GM06990 (cell line): ENCODE measurements at places on chromosomes 5 and 9.

GRCh38 chr5:135242021-135242865 lies 156.8 kb downstream of the MACROH2A1 start:
- no peak for DNase-seq

GRCh38 chr9:137552022-137552768 lies 516 bp downstream of the MRPL41 start:
- no peak for DNase-seq

DNA sequence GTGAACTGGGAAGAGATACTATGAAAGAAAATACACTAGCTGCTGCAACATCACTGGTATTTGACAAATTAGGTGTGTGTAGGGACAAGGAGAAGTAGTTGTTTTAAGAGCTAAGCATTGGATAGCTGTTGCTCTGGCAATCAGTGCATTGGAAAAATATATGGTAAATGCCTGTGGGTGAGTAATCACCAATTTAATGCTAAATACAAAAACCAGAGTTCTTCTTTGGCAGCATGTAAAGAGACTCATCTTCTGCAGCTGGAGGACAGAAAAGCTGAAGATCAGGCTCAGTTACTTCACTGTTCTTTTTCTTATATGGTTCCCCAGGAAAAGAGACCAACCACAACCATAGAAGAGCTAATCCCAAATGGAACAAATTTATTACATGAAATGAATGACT lies 201.8 kb upstream of the MPDZ start:
- no peak for DNase-seq

- no peak for DNase-seq
Measured at GRCh38 chr5:132226516-132227234, 978 bp downstream of the P4HA2 start.

DNA sequence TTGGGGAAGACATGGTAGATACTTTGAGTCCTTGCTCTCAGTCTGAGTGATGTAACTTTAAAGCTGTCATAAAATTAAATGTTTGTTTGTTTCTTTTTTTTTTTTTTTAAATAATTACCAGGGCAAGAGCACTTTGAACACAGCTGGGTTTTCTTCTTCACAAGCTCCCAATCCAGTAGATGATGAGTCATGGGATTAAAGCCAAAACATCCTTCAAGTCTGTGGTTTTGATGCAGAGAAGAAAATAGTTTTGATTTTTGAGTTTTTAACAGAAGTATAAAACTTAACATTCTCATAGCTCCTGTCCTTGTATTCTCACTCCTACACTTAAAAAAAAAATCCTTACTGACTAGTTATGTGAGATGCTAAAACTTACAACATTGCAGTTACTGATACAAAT lies 34.8 kb upstream of the IL31RA start:
- no peak for DNase-seq

- DNase-seq, result no peak
Measured at GRCh38 chr9:6441269-6441668, 28.3 kb downstream of the UHRF2 start.

DNA sequence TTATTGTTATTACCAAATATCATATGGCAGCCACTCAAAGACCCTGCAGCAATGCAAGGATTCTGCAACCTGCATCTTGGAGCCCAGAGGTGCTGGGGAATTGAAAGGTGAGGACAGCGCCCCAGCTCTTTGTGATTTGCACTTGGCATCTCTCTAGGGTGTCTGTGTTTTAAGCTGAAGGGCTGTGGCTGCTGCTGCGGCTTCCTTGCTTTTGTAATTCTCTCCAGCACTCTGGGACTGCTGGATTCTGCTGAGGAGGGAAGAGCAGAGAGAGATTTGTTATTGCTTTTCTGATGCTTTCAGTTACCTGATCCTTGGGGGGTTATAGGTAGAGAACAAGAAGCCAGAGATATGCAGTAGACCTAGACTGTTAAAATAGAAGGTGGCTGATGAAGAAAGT lies 562.4 kb downstream of the EBF1 start:
- no peak for DNase-seq

DNA sequence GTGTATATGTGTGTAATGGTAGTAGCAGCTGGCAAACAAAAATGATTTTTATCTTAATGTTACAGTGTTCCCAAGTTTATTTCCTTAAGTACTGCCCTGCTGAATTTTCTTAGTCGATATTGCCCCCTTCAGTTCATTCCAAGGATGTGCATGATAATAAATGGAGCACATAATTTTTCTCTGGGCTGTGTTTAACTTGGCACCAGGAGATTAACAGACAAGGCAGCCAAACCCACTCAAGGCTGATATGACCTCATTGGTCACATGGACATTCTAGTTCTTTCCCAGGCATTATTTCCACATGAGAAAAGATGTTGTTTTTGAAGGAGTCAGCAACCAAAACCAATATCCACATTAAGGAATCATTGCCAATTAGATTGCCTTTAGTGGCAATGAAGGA lies 61.8 kb downstream of the COX7C start:
- no peak for DNase-seq

DNA sequence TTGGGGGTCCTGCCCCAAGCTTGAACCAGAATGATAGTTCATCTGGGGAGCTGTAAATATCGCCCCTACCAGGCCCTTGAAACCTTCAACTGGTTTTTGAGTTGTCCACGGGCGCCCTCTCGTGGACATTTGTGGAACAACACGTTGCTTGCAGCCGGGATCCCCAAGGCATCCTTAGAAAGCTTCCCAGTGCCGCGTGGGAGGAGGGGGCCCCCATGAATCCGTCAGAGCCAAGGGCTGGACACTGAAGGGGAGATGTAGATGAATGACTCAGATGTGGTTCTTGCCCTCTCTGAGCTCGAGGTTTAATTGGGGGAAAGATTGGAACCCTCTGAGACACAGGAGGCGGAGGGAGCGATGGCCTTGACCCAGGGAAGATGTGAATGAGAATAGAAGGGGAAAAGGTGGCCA lies 31.8 kb upstream of the ORM1 start:
- peak; percentile 20 for DNase-seq

GRCh38 chr9:26947736-26948135 lies 694 bp upstream of the PLAA start:
- DNase-seq, result no peak

DNA sequence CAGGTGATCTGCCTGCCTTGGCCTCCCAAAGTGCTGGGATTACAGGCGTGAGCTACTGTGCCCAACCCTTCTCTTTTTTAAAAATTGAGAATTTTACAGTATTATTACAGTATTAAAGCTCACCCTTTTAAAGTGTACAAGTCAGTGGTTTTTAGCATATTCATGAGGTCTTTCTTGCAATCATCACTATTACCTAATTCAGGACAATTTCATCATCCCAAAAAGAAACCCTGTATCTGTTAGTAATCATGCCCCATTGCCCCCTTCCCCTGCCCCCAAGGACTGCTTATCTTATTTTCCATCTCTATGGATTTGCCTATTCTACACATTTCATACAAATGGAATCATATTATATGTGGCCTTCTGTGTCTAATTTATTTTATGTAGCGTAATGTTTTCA lies 22.6 kb upstream of the MEGF9 start:
- DNase-seq, result no peak

GRCh38 chr5:110203661-110204060 lies 513.9 kb downstream of the MAN2A1 start:
- no peak for DNase-seq

DNA sequence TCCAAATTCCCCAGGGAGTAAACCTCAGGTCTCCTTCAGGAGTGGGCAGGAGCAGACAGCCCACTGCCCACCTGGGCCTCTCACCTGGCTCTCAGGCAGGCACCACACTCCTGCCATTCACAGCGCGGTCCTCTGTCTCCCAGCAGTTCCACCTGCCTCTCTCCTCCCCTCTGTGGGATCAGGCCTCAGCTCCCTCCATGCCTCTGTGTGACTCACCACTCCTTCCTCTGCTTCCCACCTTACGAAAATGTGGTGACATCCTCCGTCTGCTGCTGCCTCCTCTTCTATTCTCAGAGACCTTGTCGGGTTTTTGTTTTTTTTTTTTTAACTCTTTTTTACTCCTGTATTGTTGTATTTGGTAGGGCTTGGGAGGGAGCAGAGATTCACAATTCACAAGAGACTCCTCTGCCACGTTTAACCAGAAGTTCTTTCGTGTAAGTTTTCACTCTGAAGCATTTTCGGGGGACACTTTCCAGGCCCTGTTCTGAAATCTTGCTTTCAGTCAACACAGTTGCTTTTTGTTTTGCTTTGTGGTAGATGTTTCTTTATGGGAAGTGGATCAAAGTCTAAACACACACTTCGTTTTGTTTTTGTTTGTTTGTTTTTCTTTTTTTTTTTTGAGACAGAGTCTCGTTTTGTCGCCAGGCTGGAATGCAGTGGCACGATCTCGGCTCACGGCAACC lies 21.1 kb upstream of the CDKN2AIPNL start:
- no peak for DNase-seq

DNA sequence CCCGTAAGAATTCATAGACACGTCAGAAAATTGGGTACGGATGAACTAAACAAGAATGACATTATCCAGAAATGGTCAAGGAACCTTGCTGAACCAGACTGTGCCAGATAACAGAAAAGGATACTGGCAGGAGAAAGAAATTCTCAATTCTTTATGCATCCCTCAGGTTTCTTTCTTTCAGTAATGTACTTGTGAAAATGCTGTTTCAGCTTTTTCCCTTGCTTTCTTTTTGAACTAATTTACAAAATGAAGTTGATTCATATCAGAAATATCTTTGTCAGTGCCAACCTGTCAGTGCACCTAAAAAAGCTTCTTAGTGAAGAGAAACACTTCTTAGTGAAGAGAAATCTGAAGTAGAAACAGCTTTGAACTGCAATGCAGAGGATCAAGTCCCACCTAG lies 643.6 kb upstream of the RORB start:
- no peak for DNase-seq

DNA sequence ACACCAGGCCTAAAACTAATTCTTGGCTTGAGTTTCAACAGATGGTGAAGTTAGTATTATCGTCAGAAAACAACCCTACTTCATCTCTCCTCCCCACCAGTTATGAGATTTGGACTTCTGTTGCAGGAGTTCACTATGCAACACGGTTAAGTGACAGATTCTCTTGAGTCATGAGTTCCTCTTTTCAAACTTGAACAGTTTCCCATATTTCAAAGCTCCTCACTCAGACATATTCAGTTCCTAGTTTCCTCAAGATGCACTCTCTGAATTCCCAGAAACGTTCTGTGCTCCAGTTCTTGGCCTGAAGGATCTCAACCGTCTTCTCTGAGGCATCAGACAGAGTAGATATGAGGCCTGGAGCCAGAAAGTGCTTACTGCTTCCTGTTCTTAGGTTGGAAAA lies 7.3 kb upstream of the PTGER4 start:
- no peak for DNase-seq

- no peak for DNase-seq
Measured at GRCh38 chr9:4620057-4620765, 41.9 kb upstream of the PLPP6 start.

DNA sequence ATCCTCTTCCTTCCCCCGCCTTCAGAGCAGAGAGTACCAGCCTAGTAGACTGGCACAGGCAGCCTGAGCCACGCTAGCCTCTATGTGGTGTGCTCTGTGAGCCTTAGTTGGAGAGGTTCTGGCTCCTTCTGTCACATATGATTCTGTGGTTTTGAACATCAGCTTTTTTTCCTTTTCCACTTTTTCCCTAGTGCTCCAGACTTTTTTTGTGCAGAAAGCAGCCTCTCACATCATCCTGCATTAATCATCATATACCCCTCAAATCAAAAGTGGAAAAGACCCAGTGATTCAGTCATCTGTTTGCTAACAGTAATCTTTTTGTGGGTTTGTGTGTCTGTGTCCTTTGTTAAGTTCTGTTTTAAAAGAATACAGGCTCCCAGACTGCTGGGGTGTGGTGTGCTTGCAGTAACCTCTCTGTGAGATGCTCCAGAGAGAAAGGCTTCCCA lies 663.9 kb upstream of the RGMB start:
- no peak for DNase-seq

- no peak for DNase-seq
Measured at GRCh38 chr9:128747241-128747640, 23.3 kb upstream of the ZDHHC12 start.

GRCh38 chr5:1524799-1525623 lies 1.3 kb upstream of the LPCAT1 start:
- no peak for DNase-seq
